ENCODE measurements at places on chromosomes 5 and 9. TPM values are rescaled to one million over a fixed set of nuclear protein-coding genes. Genes with fewer than 3 reads are reported as not detected.

TICAM2 gene
- total RNA-seq = 1.4 TPM

CARD9 gene
- 0.85 TPM for total RNA-seq

OTP gene
- 0.08 TPM for total RNA-seq

C9orf153 gene
- total RNA-seq = not detected

IL13 gene
- total RNA-seq = not detected

SOHLH1 gene
- not detected for total RNA-seq

IL9 gene
- total RNA-seq = not detected

IL3 gene
- total RNA-seq = not detected

DCANP1 gene
- total RNA-seq = not detected

GABRA1 gene
- not detected for total RNA-seq

N4BP3 gene
- total RNA-seq = 1.5 TPM

MYOT gene
- not detected for total RNA-seq

SLC6A18 gene
- total RNA-seq = not detected

SLC34A3 gene
- total RNA-seq = 0.07 TPM
